A549 treated with ZK216348 at 1 μM for 4 hours (cell line): ENCODE measurements at places on chromosomes 16 and 17. TPM values are rescaled to one million over a fixed set of nuclear protein-coding genes. Genes with fewer than 3 reads are reported as not detected.

CLDN9 gene
- 0.21 to 0.48 TPM (median 0.38 TPM) in 5 replicates for total RNA-seq

PRSS21 gene
- not detected in 5 replicates for total RNA-seq

CHMP1A gene
- 69.7 to 101 TPM (median 95.5 TPM) in 5 replicates for total RNA-seq

SLC6A2 gene
- 0.14 TPM in 1 of 5 replicates, not detected in the others for total RNA-seq

CHST5 gene
- 0.08 TPM in 1 of 5 replicates, not detected in the others for total RNA-seq

PRSS27 gene
- total RNA-seq, result 1.0 to 2.2 TPM (median 1.8 TPM) in 5 replicates

TRIM16 gene
- 211 to 263 TPM (median 234 TPM) in 5 replicates for total RNA-seq
